Astrocyte (in vitro differentiated cells and primary cell): ENCODE measurements at places on chromosomes 4 and X.

DNA sequence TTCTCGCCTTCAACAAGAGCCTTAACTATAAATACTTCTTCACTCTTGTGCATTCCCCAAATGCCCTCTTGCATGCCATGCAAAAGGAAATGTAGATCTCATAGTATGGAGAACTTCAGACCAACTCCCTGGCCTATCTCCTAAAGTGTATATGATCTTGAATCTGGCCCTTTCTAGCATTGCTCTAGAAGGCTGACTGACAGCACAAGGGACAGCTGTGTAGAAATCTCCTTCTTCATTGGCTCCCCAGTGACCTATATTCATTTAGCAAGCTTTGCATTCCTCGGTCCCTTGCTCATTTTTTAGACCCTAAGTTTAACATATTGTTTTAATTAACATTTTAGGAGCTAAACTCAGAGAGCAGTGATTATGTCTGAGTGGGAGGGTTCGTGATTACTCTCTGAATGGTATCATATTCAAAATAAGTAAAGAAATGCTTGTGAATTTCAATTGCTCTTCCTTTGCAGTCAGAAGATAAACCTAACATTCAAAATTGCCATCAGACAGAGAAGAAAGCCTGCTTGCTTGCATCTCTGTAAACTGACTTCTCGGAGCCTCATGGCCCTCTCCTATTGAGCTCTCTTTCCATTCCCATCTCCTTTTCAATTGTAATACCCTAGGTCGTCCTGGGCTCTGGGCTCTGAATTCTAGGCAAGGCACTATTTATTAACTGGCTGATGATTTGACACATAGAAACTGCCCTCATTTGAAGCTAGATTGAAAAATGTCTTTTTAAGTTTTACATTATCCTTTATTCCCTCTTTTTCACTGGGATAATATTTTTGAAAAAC lies 120.3 kb upstream of the PRKG2 start:
- no peak for DNase-seq

DNA sequence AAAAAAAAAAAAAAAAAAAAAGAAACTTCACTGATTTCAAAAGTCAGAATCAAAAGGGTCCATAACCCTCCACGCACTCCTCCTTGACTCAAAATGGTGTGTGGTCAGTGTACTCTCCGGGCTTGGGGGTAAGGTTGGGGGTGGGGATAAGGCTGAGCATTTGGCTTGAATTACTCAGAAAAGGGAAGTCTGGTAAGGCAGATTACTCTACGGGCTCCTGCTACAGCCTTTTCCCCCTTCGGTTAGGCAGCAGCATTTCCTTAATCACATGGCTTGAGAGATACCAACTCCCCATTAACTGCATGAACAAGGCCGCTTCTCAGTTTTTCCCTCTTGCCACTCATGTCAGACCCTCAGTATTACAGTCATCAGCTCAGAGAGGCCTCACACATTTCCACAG lies 135.4 kb upstream of the DUSP21 start:
- DNase-seq, result no peak

- no peak for DNase-seq
Measured at GRCh38 chrX:24055043-24055356, 244 bp downstream of the EIF2S3 start.

GRCh38 chr4:106414366-106414765 lies 45.8 kb upstream of the GIMD1 start:
- DNase-seq, result peak; percentile 27

DNA sequence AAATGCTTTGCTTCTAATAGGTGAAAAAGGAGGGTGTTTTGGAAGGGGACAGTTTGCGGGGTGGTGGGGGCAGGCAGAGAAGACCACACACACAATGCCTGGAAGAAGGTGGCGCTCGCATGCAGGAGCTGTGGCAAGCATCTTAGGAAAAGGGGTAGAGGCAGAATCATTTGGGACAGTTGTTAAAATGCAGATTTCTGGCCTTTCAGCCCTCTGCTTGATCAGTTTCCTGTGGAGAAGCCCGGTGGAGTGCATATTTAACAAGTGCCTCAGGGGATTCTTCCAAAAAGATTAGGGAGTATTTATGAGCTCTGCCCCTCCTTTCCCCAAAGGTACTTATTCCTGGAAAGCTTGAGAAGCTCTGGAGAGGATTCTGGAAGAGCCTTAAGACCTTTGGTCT lies 4.8 kb downstream of the NOCT start:
- no peak for DNase-seq

DNA sequence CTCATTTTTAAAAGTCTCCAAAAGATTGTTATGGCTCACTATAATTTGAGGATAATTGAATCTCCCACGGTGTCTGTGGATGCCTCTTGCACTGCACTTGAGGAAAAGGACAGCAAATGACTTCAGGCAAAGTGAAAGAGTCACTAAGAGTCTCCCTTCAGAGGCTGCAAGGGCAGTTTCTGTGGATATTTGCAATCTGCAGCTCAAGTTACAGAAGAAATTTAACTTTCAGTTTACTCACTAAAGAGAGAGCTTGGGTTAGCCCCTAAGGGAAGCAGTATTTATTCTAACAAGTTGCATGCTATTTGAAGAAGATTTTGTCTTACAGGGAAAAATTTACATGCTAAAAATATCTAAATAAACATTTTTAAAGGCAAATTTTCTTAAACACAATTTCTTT lies 912.0 kb upstream of the TENM3 start:
- no peak for DNase-seq

- DNase-seq, result no peak
Measured at GRCh38 chrX:40746521-40746920, 11.2 kb upstream of the MED14 start.

- DNase-seq, result no peak
Measured at GRCh38 chrX:1833656-1834360, 218.9 kb downstream of the ASMT start.

GRCh38 chrX:41761702-41762101 lies 37.7 kb downstream of the GPR82 start:
- no peak for DNase-seq

GRCh38 chr4:28788929-28789490 lies 1928.4 kb downstream of the STIM2 start:
- DNase-seq, result no peak

- DNase-seq, result no peak
Measured at GRCh38 chrX:1507511-1508463, 29.2 kb downstream of the P2RY8 start.

DNA sequence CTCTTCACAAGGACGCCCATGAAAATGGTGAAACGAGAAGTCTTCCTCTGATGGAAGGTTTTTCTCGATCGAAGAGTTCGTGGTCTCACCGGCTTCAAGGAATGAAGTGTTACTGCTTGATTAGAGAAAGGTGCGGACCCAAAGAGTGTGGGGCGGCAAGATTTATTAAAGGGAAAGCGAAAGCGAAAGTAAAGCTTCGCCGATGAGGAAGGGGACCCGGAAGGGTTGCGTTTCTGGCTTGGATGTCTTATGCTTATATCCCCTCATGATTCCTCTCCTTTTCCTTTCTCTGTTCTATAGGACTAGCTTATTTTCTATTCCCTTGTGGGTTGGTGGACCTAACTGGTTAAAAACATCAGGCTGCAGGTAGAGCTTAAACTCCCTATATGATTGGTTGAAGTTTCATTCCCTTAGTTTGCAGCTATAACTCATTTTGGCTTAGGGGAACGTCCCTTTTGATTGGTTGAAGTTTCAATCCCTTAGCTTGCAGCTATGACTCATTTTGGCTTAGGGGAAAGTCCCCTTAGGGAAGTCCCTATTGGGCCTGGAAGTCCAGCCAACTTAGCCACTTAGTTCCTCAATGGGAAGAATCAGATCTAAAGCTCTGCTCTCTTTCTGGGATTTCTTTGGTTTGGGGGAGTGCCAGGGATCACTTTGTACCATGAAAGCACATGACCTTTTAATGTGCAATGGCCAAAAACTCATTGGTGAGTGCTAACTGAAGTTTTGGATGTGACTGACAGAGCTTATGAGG lies 1025.0 kb upstream of the PCDH10 start:
- DNase-seq, result peak; percentile 29

- DNase-seq, result peak; percentile 34
Measured at GRCh38 chr4:139798456-139798855, 132.8 kb downstream of the MGST2 start.

GRCh38 chrX:40411340-40412111 lies 169.2 kb upstream of the ATP6AP2 start:
- no peak for DNase-seq

- no peak for DNase-seq
Measured at GRCh38 chr4:10977534-10977933, 293.0 kb upstream of the CLNK start.

DNA sequence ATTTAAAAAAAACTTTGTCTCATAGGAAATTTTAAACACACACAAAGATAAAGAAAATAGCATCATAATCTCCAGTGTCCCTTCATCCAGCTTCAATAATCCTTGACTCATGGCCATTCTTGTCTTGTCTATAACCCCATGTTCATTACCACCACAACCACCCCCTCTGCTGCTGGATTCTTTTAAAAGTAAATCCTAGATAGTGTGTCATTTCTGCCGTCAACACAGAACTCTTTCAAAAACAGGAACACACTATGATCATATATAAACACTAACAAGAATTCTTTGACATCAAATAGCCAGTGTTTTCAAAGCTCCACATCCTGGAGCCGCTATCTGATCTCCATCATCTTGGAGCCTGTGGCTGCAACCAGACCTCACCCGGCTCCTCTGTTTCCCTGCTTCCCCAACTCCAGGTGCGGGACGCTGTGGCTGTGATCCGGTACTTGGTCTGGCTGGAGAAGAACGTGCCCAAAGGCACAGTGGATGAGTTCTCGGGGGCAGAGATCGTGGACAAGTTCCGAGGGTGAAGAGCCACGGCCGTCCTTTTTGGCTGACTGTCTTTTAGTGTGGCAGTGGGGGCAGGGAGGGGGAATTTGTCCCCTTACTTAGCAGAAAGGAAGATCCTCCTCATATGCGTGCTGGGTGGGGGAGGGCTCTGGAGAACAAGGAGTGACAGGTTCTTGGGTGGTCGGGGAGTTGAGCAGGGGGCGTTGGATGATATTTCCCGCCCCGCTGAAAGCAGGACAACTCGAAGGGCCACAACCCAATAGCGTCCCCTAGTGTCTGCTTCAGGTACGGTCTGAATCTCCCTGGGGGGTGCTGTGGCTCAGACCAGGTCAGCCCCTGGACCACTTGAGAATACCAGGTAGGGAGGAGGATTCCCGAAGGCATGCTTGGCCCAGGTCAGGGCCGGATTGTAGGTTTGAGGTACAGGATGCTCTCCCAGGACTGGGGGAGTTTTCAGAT lies 15.6 kb downstream of the XPNPEP2 start:
- DNase-seq, result no peak

- DNase-seq, result peak; percentile 74
Measured at GRCh38 chrX:123648028-123648810, 84.6 kb downstream of the THOC2 start.

- no peak for DNase-seq
Measured at GRCh38 chrX:10367406-10367805, 210.6 kb downstream of the CLCN4 start.

DNA sequence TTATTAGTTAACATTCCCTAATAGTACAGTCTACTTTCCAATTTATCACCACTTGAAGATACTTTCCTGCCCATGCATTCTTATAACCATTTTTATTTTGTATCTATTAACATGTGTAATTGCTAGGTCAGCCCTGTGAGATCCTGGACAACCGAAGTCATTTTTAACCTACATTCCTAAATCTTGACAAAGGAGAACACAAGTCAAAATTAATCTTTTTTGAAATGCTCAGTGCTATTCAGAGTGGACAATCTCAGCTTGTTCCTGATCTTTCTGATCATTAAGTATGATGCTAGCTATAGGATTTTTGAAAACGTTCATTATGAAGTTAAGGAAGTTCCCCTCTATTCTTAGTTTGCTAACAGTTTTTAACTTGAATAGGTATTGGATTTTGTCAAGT lies 37.5 kb downstream of the ANXA10 start:
- no peak for DNase-seq

DNA sequence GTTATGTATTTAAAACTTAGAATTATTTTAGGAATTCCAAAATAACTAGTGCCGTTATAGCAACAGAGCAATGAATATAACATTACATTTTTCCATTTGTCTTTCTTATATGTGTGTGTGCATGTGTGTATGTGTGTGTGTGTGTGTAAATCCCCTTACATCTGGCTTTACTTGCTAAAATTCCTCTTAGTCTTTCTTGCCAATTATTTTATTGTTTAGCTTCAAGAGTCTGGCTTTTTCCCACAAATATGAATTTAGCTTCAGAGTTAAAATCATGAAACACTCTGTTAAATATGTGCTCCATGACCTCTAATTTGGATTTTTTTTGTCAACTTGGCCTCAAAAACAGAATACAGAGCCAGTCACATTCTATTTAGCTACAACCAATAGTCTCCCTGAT lies 18.9 kb downstream of the FGF13 start:
- no peak for DNase-seq

- no peak for DNase-seq
Measured at GRCh38 chr4:186819342-186820086, 95.9 kb upstream of the FAT1 start.

DNA sequence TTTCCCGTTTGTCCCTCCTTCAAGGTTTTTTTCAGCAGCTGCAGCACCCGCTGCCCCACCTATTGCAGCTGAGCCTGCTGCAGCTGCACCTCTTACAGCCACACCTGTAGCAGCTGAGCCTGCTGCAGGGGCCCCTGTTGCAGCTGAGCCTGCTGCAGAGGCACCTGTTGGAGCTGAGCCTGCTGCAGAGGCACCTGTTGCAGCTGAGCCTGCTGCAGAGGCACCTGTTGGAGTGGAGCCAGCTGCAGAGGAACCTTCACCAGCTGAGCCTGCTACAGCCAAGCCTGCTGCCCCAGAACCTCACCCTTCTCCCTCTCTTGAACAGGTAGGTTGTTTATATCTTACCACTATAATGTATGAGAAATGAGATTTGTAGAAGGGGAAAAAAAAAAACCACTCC lies 4.5 kb downstream of the PRR27 start:
- no peak for DNase-seq

GRCh38 chr4:110084154-110084553 lies 114.3 kb downstream of the ELOVL6 start:
- DNase-seq, result no peak

DNA sequence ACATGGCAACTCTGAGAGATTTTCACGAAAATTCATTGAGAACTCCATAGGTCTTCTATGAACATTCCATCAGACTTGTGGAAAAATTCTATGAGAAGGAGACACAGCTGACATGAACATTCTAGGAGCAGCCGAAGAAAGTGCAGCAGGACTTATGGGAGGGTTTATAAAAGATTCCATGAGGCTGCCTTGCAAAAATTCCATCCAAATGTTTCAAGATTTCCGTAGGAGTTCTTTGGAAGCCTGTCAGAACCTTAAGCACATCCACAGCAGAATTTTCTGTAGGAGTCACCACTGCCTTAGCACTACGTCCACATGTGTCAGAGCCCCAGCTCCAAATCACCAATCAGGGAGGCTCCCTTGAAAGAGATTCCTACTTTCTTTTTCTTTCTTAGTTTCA lies 67.0 kb upstream of the MSX1 start:
- DNase-seq, result peak; percentile 64

GRCh38 chr4:40227284-40227683 lies 30.5 kb downstream of the RHOH start:
- DNase-seq, result no peak

GRCh38 chr4:156293657-156294297 lies 340.1 kb upstream of the CTSO start:
- DNase-seq, result peak; percentile 90

GRCh38 chrX:1384658-1385252 lies 7.2 kb downstream of the SLC25A6 start:
- DNase-seq, result no peak

- DNase-seq, result no peak
Measured at GRCh38 chrX:70289168-70289792, 447 bp downstream of the PDZD11 start.

- DNase-seq, result no peak
Measured at GRCh38 chr4:95742179-95742578, 97.7 kb upstream of the PDHA2 start.
